Stimulated activated CD4-positive, alpha-beta T cell treated with anti-CD3 and anti-CD28 coated beads, Interleukin-2, amount 100 ng/mL, for 48 hours (primary cell): ENCODE measurements at places on chromosomes 11 and 22.

DNA sequence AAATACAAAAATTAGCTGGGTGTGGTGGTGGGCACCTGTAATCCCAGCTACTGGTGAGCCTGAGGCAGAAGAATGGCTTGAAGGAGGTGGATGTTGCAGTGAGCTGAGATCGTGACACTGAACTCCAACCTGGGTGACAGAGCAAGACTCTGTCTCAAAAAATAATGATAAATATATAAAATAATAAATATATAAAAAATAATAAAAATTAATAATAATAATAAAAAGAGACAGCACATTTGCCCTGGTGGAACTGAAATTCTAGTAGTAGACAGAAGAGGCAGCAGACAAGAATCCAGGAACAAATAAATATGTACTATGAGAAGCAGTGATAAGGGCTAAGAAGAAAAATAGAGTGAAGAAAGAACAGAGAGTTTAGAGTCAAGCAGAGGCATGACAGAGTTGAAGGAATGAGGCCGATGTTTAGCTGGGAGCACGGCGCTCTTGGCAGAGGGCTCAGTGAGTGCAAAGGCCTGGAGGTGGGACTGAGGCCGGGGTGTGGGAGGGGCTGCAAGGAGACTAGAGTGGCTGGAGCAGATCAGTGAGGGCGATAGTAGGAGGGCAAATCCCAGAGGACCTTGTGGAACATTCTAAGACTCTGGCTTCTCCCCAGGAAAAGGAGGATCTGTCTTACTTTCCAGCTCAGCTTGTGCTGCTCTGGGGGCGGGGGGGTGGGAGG, 410.3 kb downstream of the MN1 start:
- DNase-seq = no peak

- DNase-seq = no peak
Observed at GRCh38 chr22:30310881-30311771, 15.6 kb downstream of the TBC1D10A start.

DNA sequence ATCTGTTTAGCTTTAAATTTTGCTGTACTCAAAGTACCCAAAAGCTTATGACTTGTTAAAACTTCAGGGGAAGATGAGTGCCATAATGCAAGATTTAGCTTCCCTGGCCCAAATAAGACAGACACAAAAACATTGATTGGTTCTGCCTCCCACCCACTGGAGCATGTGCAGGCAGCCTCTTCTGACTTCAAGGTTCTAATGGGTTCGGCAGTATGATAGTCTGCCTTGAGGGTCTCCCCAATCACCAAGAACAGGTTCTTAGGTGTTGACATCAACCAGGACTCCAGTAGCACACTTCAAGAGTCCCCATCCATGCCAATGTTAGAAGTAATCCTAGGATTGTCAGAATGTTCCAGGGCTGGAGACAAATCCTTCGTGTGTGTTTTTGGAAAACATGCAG, 12.5 kb downstream of the EIF4G2 start:
- no peak for DNase-seq

GRCh38 chr11:110162216-110162615, 69.0 kb downstream of the ZC3H12C start:
- DNase-seq = no peak

- peak; percentile 63 for DNase-seq
Observed at GRCh38 chr11:78646564-78647185, 72.0 kb upstream of the NARS2 start.

GRCh38 chr11:123302751-123303195, 107.7 kb upstream of the CLMP start:
- DNase-seq = no peak

GRCh38 chr11:33018840-33019239, 3.2 kb downstream of the DEPDC7 start:
- DNase-seq = no peak

GRCh38 chr11:125111001-125111342, 454 bp downstream of the TMEM218 start:
- DNase-seq = peak; percentile 7

- no peak for DNase-seq
Observed at GRCh38 chr11:12214751-12215150, 104.4 kb downstream of the MICAL2 start.

DNA sequence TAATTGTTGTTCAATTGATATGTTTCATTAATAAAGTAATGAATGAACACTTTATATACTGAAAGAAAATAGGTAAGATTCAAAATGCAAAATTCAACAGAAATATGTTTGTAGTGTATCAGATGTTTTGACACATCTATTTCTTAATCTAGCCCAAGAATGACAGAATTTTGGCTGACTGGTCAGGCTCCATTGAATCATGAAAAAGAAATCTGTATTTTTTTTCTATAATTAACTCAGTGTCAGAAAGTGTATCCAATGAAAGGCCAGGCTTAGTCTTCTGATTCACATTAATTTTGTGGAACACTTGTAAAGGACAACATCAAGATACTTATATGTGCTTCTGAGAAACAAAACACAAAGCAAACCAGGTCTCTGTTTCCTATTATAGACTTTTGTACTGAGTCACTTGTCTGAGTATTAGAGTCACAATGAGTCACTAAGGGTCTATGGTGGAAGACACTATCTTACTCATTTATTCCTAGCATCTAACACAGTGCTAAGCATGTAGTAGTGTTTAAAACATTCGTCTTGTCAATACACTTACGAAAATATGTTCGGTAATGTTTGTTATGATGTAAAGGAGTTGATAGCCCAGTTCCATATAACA, 297.7 kb upstream of the CCDC90B start:
- no peak for DNase-seq

GRCh38 chr11:59555601-59556114, 44.3 kb downstream of the OR4D9 start:
- DNase-seq = no peak

DNA sequence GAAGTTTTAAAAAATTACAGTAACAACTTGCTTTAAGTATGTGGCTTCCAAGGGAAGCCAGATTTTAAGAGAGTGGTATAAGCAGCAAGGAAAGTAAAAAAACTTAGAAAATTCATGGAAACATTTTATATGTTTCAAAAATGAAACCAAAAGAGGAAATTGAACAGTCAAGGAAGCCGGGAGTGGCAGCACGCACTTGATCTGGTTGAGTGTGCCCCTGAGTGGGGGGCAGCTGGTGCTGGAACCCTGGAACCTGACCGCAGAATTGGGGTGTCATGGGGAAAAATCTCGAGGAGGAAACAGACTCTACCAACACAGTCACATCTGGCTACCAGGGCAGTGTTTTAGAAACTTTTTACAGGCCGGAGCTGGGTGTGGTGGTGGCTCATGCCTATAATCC, 14.0 kb downstream of the MICALL1 start:
- no peak for DNase-seq

DNA sequence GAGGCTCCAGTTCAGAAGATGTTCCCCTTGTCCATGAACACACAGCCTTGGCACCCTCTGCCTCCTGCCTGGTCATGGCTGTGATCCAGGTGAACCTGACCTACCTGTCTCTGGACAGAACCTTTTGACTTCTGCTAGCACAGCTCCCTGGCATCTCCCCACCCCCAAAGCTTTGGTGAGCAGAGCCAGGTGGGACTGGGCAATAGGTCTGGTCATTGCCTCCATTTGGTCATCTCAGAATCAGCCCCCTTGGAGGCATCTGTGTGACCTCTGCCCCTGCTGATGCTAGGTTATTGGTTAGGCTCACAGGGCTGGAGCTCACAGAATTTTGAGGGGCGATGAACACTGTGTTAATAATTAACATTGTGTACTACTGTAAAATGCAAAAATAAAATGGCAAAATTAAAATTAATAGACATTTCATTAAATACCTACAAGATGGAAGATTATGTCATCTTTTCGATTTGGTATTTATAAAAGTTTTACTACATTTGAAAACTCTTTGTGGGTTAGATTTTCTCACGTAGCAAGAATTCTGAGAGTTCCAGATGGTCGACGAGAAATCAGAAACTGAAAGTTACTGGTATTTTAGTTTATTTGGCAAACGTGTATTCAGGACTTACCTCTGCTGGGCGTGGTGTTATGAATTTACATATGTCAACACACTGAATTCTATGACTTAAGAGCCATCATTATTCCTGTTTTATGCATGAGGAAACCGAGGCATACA, 8.3 kb upstream of the KIAA0930 start:
- DNase-seq = no peak

- peak; percentile 52 for DNase-seq
Observed at GRCh38 chr11:13955971-13956421, 6.5 kb upstream of the SPON1 start.

- no peak for DNase-seq
Observed at GRCh38 chr22:35148866-35149548, 83.0 kb downstream of the ISX start.
